ENCODE measurements at places on chromosomes 3 and 15.

GRCh38 chr3:149128821-149129220, 617 bp upstream of the HPS3 start:
- no peak for DNase-seq

DNA sequence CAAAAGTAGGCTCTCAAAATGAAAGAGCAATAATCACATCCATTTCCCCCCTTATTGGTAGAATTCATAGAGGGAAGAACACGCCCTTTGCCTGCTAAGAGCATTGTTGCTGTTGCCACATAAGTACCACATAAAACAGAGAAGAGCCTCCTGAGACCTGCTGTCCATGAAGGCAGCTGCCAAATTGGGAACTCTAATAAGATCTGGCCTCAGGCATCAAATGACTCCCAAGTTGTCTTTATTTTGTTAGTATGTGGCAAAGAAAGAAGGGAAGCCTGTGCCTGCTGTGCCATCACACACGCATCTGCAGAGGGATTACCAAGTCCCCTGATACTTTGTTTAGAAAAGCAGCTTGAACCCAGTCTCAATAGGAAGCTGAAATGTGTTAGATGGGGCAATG, 23.9 kb downstream of the VGLL3 start:
- DNase-seq = no peak

DNA sequence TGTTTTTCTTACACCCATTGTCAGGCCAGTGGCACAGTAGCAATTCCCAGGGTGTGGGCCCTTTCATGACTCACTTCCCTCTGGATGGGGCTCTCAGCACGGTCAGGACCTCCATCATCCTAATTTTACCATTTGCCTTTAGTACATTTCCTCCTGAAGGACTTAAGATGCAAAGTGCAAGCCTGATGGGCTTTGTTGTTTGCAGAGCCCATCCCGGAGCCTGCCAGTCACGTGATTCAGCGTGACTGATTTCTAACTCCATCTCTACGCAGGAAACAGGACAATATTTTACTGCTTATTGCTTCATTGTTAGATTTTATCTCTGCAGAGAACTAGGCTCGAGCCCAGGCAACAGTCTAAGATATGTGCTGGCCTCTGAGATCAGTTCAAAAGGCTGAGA, 223.7 kb downstream of the PDZRN3 start:
- no peak for DNase-seq

DNA sequence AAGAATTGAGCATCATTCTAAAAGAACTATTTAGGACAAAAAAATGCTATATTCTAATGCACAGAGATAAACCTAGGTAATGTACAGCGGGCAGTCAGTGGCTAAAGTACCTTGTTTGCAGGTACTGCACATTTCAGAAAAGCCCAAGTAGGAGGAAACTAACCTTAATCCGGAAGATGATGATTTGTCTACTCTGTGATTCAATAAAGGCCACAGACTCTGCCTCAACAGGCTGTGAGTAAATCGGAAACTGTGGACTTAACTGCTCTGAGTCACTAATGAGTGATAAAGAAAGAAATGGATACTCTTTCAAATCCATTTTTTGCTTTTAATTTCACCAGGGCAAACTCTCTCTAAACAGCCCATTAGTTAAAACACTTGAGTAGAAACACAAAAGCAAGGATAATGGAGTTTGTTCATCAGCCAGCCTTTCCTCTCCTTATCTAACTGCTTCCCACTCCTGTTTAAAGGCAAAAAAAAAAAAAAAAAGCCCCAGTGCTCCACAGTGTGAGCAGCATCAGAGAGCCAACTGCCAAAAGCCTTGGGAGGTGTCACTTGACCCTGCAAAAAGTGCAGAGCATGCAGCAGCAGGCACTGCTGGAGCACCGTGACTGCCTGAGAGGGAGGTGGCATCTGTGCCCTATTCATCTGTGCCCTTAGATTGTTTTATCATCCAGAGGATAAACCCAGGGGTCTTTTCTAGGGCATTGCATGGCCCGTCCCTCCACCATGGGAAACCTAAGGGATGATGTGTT, 187.7 kb downstream of the SATB1 start:
- no peak for DNase-seq

- DNase-seq = no peak
Measured at GRCh38 chr3:138112362-138112761, 3.0 kb downstream of the DZIP1L start.
